ENCODE measurements at places on chromosomes 1 and 21.
A peak's percentile ranks its signal among the peaks of the same experiment; 100 is the strongest.

DNA sequence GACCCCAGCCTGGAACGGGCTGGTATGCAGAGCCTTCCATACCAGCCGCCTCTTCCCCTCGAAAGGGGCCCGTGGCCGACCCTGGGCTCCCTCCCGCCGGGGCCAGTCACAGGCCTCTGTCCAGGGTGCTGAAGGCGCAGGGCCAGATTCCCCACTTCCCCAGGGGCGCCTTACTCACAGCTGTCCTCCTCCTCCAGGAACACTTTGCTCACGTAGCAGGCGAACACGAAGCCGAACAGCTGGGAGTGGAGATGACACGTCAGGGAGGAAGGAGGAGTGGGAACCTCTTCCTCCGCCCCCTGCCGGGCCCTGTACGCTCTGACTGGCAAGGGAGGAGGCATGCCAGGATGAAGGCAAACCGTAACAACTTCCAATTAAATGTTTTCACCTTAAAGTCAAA is 57.3 kb downstream of the NKAIN1 start:
- peak; percentile 63 for DNase-seq

- no peak for DNase-seq
Measured at GRCh38 chr1:63662056-63662836, 69.0 kb downstream of the PGM1 start.

DNA sequence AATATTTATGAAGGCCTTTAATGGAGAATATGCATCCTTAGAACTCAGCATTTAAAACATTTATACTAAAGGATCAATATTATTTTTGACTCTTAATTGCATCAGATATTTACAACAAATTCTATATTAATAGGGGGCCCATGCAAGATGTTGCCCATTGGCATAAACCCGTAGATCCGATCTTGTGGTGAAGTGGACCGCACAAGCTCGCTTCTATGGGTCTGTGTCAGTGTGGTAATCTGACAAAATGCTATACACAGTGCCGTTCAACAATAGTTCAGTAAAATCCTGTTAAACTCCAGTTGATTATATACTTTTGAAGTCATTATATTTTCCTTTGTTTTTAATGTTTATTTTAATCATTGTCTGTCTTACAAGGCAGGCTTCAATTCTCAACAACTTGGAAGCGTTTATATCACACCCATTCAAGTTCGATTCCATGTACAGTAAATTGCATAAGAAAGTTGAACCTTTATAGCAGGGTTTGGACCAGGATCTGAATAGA is 809.2 kb downstream of the USP25 start:
- DNase-seq, result no peak

DNA sequence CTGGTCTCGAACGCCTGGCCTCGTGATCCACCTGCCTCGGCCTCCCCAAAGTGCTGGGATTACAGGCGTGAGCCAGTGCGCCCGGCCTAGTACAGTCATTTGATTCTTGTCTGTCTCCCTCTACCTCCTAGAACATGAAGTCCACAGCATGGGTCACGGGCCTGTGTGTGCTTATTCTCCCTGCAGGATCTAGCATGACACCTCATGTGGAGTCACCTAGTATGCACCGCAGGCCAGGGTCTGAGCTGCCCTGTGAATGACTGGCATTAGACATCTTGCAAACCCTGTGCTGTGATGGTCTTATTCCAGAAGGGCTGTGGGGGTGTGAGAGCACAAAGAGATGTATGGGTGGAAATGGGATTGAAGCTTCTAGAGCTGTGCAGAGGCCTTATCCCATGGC is 133.2 kb downstream of the GALNT2 start:
- no peak for DNase-seq

- no peak for DNase-seq
Measured at GRCh38 chr1:204558467-204558866, 42.3 kb downstream of the MDM4 start.

DNA sequence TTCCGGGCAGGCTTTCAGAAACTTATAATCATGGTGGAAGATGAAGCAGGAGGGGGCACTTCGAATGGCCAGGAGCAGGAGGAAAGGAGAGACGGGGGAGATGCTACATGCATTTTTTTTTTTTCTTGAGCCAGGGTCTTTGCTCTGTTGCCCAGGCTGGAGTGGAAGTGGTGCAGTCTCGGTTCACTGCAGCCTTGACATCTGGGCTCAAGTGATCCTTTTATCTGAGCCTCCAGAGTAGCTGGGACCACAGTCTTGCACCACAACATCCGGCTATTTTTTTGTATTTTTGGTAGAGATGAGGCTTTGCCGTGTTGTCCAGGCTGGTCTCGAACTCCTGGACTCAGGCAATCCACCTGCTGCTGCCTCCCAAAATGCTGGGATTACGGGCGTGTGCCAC is 61.6 kb downstream of the SELENOF start:
- DNase-seq, result no peak

GRCh38 chr1:183212870-183213269 is 26.8 kb downstream of the LAMC2 start:
- no peak for DNase-seq

- DNase-seq, result no peak
Measured at GRCh38 chr1:27436204-27437159, 44.1 kb downstream of the GPR3 start.

DNA sequence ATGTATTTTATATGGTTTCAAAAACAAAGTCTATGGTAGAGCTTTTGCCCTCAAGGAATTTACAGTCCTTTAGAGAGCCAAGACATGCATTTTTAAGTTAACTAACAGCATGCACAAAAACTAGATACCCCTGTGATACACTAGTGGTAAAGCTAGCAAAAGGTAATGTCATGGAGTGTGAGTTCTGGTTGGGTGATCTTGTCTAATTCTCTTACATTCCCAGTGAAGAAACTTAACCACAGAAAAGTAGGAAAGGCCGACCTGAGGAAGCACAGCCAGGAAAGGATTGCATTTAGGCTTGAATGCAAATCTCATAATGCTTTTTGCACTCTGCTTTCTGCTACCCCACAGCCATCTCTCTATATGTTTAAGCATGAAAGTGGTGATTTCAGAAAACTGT is 202.2 kb downstream of the ROR1 start:
- DNase-seq, result no peak

- no peak for DNase-seq
Measured at GRCh38 chr1:226629210-226629895, 80.8 kb downstream of the STUM start.

DNA sequence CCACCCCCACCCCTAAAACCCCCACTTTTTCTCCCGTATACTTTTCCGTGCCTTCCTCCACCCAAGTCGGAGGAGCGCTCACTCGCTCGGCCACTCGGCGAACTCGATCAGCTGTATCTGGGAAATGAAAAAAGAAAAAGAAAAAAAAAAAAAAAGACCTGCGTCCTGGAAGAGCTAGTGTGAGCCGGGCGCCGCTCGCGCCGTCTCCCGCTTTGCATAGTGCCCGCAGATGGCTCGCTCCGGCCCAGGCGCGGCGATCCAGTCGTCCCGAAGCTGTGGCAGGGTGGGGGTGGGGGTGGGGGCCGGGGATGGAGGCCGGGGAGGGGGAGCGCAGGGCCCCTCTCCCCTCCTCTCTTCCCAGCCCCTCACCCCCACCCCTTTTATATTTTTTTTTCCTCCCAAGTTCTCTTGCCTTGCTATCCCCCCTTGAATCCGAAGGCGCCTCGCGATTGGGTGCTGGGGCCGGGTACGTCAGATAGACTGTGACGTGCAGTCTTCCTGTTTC is 299 bp upstream of the PROX1 start:
- no peak for DNase-seq
